Activated naive CD8-positive, alpha-beta T cell treated with anti-CD3 and anti-CD28 coated beads, Interleukin-2, amount 50 U/mL, for 24 hours (primary cell): ENCODE measurements at places on chromosomes 7 and 10.

DNA sequence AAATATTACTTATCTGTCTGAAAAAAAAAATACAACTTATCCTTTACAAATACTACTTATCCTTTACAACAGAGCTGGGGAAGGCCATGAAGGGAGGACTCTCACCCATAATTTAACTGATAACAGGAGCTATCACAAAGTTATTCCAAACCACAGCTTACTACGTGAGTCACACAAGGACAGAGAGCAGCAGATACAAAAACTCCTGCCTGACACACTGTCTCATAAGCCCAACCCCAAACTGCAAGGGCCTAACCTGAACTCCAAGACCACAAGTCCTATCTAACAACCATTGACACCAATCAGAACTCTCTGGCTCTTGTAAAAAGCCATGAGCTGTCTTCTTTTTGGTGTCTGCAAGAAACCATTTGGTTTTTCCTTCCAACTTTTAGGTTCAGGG lies 28.5 kb upstream of the CXCL12 start:
- H3K27me3 ChIP-seq = peaks cover 16% of the 10 kb centered on the region
- H3K36me3 ChIP-seq = no peaks in the 10 kb centered on the region
- H3K4me1 ChIP-seq = no peaks in the 10 kb centered on the region

DNA sequence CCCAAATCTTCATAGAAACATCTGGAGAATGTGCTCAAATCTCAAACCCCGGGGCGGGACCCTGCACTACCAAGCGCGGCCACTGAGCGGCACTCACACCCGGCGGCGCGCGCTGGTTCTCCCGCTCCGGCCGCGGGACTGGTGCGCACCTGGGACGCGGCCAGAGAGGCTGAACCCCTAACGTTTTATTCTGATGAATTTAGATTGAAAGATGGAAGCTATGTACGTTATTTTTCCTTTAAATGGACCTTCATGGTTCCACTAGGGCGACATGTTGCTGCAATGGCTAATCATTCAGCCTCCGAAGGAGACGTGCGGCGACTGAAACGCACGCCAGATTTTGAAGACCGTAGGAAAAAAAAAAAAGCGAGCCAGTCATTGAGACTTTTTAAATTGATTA lies 107.0 kb upstream of the INSIG1 start:
- DNase-seq = peak; percentile 80
- peaks cover 6% of the 10 kb centered on the region for H3K36me3 ChIP-seq
- no peak overlapping the region for H3K27ac ChIP-seq
- H3K27me3 ChIP-seq = peaks cover 16% of the 10 kb centered on the region
- peaks cover 41% of the 10 kb centered on the region for H3K4me1 ChIP-seq

DNA sequence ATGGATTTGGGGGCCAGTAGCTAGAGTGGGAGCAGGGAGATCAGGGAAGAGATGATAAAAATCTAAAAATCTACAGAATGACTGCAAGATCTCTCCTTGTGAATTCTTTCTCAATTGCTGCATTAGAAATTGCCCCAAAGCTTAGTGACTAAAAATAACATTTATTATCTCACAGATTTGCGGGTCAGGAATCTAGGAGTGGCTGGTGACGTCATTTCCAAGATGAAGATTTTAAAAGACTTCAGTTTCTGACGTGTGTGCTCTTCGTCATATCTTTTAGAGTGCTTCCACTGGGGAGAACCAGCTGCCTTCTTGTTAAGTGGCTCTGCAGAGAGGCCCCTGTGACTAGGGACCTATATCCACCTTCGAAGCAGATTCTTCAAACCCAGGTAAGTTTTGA lies 112.6 kb downstream of the DGKI start:
- no peak overlapping the region for H3K27ac ChIP-seq
- peaks cover 4% of the 10 kb centered on the region for H3K27me3 ChIP-seq
- H3K4me1 ChIP-seq = no peaks in the 10 kb centered on the region
- H3K4me3 ChIP-seq = no peak overlapping the region

GRCh38 chr7:4833691-4834600 lies 27.9 kb downstream of the PAPOLB start:
- H3K4me1 ChIP-seq = peaks cover 2% of the 10 kb centered on the region
- no peaks in the 10 kb centered on the region for H3K36me3 ChIP-seq
- H3K27ac ChIP-seq = no peak overlapping the region
- no peak overlapping the region for H3K4me3 ChIP-seq
- H3K27me3 ChIP-seq = no peaks in the 10 kb centered on the region

- H3K4me3 ChIP-seq = no peak overlapping the region
- no peaks in the 10 kb centered on the region for H3K36me3 ChIP-seq
- peaks cover 24% of the 10 kb centered on the region for H3K27me3 ChIP-seq
- no peak overlapping the region for H3K27ac ChIP-seq
Measured at GRCh38 chr7:116933465-116933864, 19.8 kb upstream of the ST7 start.

DNA sequence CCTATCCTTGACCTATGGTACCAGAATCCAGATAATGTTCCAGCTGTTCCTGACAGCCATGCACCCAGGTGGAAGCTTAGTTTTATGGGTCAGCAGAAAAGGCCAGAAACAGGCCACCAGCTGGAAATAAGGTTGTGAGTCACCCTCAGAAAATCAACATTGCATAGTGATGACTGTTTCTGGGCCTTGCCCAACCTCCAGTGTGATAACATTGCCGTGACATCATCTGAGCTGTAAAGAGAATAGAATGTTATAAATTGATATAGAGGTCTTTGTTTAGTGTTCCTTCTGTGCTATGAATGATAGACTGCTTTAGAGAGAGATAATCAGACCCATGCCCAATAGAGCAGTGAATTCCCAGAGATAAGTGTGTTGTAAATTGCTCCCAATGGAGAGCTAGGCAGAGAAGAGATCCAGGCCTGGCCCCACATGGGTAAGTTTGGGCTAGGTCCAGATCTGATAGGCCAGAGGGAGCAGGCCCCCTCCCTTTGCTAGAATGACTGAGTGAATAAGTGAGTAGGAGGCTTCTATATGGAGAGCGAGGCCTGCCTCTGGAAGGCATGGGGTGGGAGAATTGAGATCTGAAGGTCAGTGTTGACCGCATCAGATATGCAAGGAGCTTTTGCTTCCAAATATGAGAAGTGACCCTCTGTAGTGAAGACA lies 14.2 kb upstream of the HPS1 start:
- no peak overlapping the region for H3K4me3 ChIP-seq
- H3K36me3 ChIP-seq = no peaks in the 10 kb centered on the region
- no peak for DNase-seq
- H3K27ac ChIP-seq = no peak overlapping the region
- peaks cover 2% of the 10 kb centered on the region for H3K4me1 ChIP-seq
- peaks cover 20% of the 10 kb centered on the region for H3K27me3 ChIP-seq

- peaks cover 44% of the 10 kb centered on the region for H3K27me3 ChIP-seq
- H3K4me1 ChIP-seq = peaks cover 24% of the 10 kb centered on the region
- DNase-seq = peak; percentile 91
- peaks cover 7% of the 10 kb centered on the region for H3K36me3 ChIP-seq
Measured at GRCh38 chr7:26864309-26865093, at the start of gene SKAP2. Gene SKAP2 (minus strand): TSS chr7:26864590. CDS start chr7:26864429, 161 bp downstream.

GRCh38 chr10:69321865-69322264 lies 43.6 kb downstream of the HK1 start:
- peaks cover 14% of the 10 kb centered on the region for H3K36me3 ChIP-seq
- no peak overlapping the region for H3K4me3 ChIP-seq
- no peak for DNase-seq
- peak overlapping the region; percentile 46 for H3K27ac ChIP-seq
- no peaks in the 10 kb centered on the region for H3K27me3 ChIP-seq

DNA sequence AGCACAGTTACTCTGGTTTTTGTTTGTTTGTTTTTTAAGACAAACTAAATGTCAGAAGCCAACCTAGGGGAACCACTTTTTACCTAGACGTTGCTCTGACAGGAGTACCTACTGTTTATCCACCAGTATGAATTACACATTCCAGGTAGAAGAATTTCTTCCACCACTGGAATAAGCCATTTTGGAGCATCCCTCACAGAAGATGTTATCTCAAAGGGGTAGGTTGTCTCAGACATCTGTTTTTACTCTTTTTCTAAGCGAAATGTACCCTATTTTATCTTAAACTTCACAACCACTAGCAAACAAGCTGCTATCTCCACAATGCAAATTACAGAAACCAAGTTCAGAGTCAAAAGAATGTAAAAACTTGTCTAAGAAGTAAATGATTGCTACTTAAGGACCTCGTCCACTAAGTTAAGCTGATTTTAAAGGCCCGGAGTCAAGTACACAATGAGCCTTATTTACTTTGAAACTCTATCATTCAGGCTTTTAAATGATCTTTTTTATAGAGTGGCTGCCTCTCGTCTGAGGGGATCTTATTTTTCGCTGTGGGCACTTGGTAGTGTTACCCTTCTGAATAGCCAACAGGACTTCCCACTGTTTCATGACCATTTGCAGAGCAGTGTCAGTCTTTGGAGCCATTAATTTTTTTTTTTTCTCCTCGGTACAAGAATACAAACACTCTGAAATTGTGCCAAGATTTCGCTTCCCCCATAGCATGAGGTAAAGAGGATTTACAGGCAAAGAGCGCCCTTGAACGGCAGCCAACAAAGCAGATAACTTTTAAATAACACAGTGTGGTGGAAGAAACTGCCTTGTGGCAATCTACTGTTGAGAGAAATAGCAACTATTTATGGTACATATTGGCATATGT lies 15.7 kb upstream of the ARMC3 start:
- H3K4me1 ChIP-seq = peaks cover 11% of the 10 kb centered on the region
- DNase-seq = no peak
- no peak overlapping the region for H3K4me3 ChIP-seq
- no peak overlapping the region for H3K27ac ChIP-seq
- H3K36me3 ChIP-seq = peaks cover 8% of the 10 kb centered on the region

DNA sequence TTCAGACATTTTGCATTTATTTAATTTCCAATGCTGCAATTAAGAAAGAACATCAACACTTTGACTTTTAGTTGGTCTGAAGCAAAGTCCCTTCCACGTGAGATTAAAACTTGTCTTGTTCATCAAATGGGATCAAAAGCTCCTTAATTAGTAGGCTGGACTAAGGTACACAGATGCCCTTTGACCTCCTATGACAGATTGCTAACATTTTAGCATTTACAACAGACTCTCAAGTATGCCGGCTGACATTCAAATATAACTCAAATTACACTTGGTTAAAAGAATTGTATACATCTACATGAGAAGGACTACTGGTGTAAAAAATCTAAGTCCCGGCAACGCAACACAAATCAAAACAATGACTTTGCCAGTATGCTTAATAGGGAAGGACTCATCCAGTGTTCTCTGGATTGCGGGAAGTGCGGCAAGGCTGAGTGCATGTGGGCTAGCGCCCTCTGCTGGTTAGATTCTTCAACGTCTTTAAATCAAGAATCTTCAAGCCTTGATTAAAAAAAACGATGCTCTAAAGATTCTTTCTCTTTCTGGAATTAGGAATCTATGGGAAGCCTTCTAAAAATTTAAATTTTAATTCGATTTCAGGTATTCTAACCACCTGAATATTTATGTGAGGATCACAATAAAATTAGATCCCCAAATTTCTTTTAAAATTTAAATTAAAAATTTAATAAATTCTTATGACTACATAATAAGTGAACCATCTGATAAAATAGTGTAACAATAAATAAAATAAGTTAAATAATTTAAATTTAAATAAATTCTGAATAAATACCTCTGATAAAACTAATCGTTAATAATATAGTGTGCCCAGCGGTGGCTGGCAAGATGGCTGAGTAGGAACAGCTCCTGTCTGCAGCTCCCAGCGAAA lies 444.7 kb downstream of the DGKB start:
- H3K27me3 ChIP-seq = peaks cover 4% of the 10 kb centered on the region
- no peaks in the 10 kb centered on the region for H3K36me3 ChIP-seq
- no peak overlapping the region for H3K4me3 ChIP-seq

DNA sequence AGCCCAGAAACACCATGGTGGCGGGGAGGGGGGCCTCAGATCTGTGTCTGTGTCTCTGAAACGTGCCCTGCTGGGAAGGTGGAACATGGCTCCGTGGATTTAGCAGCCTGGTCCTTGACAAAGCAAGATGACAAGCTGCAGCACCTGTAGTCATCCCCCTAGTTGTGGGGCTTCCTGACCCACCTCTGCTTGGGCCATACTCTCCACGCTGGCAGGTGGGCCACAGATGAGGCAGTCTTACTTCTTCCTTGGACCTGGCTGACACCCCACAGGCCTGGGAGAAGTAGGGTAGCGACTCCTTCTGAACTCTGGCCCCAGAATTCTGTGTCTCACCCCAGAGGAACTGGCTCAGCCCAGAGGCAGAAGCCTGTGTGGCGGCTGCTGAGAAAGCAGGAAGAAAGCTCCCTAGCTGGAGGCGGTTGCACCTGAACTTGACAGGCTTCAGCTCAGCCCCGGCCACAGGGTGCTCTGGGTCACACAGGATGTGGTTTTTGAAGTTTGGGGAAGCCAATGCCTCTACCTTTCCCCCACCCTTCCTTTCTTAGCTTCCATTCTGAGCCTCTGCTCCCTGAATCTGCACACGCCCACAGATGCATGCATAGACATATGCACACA lies 113.9 kb downstream of the ABLIM1 start:
- H3K36me3 ChIP-seq = no peaks in the 10 kb centered on the region
- peak; percentile 71 for DNase-seq
- H3K4me1 ChIP-seq = peaks cover 90% of the 10 kb centered on the region

GRCh38 chr7:134856091-134856490 lies 76.7 kb downstream of the CALD1 start:
- H3K36me3 ChIP-seq = no peaks in the 10 kb centered on the region
- peak overlapping the region; percentile 61 for H3K27ac ChIP-seq
- H3K4me1 ChIP-seq = peaks cover 21% of the 10 kb centered on the region
- H3K4me3 ChIP-seq = no peak overlapping the region
- no peak for DNase-seq
- no peaks in the 10 kb centered on the region for H3K27me3 ChIP-seq

DNA sequence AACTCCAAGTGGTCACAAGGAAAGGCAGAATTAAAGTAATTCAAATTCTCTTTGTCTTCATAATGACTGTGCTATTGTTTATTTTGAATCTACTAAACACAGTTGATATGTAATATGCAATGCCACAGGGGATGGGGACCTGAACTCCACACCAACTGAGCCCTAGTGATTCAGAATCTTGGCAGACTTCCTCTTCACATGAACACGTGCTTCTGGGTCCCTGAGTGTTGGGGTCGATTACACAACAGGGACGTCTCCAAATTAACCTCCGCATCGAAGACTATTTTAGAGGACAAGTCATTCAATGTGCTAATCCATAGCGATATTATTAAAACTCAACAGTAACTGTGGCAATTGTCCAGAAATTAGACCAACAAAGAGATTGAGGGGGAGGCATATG lies 95.3 kb upstream of the CARD11 start:
- no peak overlapping the region for H3K4me3 ChIP-seq
- no peak overlapping the region for H3K27ac ChIP-seq
- no peaks in the 10 kb centered on the region for H3K27me3 ChIP-seq
- peaks cover 6% of the 10 kb centered on the region for H3K4me1 ChIP-seq

GRCh38 chr10:131187926-131188325 lies 123.6 kb downstream of the TCERG1L start:
- H3K36me3 ChIP-seq = no peaks in the 10 kb centered on the region
- H3K27me3 ChIP-seq = peaks cover 2% of the 10 kb centered on the region
- no peak overlapping the region for H3K4me3 ChIP-seq
- H3K4me1 ChIP-seq = no peaks in the 10 kb centered on the region
- no peak for DNase-seq

DNA sequence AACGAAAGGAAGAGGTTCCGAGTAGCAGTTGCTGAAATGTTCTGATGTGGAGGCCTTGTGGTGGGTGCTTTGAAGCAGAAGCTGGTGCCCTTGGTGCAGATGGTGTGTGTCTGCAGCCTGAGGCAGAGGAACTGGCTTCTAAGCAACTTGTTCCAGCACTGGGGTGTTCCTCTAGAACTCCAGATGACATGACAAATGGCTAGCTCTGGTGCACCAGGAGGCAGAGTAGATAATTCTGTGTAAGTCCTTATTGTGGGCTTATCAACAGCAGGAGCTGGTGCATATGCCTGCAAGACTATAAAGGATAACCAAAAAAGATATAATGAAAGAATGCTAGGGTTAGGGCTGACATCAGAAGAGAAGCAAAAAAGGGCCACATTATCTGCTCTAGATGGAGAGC lies 76.5 kb downstream of the ARL5B start:
- no peaks in the 10 kb centered on the region for H3K4me1 ChIP-seq
- no peaks in the 10 kb centered on the region for H3K36me3 ChIP-seq
- H3K27ac ChIP-seq = no peak overlapping the region
- no peak for DNase-seq
- H3K4me3 ChIP-seq = no peak overlapping the region
